ENCODE measurements at places on chromosomes 3 and 15.

GRCh38 chr15:22903961-22904534 is 65.6 kb downstream of the NIPA2 start:
- DNase-seq = no peak

DNA sequence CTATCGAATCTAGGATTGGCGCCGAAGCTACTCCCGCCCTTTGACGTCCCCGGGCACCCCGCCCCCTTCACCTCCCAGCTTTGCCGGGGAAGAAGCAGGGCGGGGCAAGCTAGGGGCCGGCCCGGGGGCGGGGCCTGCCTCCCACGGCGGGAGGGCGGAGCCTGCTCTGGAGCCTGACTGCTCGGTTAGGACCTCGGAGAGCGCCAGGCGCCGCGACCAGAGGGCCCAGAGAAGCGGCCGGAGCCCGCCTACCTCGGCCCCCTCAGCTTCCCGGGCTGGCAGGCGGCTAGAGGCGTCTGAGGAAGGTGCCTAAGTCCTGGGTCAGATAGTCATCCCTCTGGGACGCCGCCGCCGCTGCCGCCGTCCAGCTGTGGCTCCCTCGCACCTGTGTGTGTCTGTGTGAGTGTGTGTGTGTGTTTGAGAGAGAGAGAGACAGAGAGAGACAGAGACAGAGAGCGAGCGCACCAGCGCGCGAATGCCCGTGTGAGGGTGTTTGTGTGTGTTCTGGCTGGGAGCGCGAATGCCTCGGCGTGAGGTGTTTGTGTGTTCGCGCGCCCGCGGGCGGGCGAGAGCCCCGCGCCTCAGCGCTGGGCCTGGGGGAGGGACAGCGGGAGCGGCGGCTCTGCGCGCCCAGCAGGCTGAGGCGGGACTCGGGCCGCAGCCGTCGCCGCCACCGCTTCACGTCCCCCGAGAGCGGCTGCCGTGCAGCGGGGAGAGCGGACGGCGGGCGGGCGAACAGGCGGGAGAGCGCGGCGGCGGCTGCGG is at the start of gene STXBP5L:
Gene STXBP5L (plus strand): TSS at position 176 of the 765 bp plus-strand sequence. CDS start 1,374 bp downstream, outside the sequence.
- DNase-seq = peak; percentile 82

DNA sequence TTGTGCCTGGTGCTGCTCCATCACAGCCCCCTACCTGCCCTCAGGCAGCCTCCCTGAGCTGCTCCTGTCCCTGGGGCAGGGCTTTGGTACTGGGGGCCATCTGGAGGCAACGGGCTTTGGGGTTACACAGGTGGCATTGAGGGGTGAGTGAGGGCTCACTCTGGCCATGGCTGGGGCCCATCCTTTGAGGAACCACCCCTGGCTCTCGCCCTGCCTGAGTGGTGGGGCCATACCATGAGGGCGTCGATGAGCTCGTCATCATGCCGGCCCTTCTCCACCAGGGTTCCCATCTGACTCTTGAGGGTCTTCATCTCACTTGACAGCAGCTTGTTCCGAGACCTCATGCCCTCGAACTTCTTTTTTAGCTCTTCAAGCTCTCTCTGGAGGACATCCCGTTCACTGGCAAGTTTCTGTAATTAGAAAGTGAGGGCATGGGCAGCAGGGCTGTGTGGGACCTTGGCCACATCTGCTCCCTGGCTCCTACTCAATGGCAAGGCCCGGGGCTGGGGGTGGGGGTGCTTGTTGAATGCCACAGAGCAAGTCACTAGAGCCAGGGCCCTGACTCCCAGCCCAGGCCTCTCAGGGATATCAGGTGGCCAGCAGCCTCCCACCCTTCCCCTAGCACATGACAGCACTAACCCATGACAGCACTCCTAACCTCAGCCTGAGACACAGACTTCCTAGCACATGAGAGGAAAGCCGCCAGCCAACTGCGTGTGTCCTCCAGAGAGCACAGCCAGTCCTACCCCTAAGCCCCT is 33.5 kb downstream of the CCDC13 start:
- DNase-seq = no peak

DNA sequence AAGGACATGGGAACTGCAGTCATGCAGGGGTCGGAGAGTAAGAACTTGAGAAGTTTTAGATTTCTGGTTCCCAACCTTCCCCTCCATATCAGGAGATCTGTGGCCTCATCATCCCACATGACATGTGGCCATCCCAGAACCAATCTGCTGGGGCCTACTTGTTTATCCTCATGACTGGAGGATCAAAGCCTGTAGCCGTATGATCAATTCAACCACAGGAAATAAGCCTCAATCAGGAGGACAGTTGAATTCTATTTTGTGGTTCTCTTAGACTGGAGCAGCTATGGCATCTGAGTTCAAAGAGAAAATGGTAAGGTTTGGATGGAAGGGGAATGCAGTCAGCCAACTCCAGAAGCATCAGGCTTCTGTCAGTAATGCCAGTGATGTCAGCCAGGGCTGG is 57.2 kb downstream of the IL16 start:
- DNase-seq = no peak

DNA sequence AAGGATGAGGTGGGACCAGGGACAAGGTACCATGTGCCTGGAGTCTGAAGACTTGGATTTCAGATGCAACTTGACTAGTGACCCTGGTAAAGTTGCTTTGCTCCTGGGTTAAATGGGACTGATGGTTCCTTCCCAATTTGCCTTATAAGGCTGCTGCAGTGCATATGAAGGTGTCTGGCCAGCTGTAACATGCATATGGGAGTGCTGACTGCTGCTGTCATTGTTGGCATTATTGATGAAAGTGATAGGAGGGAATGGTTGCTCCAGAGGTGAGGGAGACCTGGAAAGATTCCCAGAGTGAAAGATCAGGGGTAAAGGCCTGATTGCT is 20.5 kb downstream of the CYP8B1 start:
- DNase-seq = no peak

DNA sequence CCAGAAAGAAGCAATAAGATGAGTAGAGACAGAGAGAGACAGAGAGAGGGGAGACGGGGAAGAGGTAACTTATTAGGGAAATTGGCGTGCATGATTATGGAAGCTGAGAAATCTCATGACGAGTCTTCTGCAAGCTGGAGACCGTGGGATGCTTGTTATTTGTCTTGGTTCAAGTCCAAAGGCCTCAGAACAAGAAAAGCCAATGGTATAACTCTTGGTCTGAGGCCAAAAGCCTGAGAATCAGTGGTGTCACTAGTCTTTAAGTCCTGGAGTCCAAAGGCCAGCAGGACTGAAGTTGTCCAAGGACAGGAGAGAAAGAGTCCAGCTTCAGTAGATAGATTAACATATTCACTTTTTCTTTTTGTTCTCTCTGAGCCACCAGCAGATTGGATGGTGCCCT is 613.6 kb downstream of the CADM2 start:
- no peak for DNase-seq

DNA sequence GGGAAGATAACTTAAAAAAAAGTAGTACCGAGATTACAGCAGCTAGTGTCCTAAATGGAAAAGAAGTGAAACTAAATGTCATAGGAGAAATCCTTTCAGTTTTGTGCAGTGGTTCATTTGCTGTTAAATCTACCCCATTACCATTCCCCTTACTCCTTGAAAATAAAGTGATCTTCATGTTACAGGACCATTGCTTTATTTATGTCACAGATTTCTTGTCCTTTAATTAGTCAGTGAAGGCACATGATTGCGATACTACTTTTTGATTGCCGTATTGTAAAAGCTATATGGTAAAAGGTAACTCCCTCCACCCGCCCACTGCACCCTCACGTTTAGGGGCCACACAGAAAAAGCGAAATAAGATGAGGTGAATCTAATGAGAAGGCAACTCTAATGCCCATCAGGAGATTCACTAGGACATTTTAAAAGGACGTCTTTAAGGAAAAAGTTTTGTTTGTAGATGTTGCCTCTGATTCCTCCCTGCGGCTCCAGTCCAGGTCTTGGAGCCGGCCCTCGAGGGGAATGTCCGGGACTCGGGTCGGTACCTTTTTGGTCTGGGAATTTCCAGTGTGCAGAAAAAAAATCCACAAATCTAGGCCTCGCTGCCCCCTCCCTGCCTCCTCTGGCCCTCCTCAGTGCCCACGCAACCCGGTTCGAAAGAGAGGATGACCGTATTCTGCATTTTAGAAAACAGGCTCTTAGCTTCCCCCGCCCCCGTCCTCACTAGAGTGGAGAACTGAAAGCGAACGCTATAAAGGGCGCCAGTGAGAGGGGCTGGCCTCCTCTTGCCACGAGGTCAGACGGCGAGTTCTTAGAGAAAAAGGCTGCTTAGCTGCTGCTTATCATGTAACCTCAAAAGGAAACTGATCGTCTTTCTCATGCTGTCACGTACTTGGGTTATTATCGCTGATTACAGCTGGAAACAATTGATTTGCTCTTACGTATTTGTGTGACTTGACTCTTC is 21.8 kb upstream of the NFKBIZ start:
- DNase-seq = peak; percentile 74

GRCh38 chr3:5238545-5238944 is 51.0 kb downstream of the EDEM1 start:
- DNase-seq = no peak

DNA sequence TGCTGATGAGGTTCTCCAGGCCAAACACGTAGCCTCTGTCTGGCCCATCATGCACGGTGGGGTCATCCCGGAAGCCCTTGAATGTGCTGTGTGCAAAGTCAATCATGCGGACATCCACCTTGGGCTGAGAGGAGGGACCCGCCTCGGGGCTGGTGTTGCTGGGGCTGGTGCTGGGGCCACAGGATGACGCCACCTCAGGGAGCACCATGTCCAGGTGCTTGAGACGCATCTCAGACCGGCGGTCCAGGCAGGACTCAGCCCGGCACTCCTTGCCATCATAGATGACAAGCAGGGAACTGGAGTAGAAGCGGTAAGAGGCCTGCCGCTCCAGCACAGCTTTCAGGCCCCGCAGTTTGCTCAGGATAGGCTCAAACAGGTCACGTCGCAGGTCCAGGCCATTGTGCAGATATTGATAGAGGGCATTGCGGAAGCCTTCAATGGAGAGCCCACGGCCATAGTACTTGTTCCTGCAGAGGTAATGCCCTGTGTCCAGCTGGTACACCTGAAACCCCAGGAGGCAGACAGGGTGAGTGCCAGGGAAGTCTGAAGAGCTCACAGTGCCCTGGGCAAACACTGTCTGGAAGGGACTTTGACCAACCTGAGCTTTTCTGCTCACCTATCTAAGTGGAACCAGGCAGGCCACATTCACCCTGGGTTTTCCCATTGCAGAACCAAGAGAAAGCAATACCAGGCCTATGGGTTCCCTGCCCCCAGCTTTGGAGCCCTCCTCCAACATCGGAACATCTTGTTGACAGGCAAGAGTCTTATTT is 3.6 kb upstream of the GMPPB start:
- no peak for DNase-seq

DNA sequence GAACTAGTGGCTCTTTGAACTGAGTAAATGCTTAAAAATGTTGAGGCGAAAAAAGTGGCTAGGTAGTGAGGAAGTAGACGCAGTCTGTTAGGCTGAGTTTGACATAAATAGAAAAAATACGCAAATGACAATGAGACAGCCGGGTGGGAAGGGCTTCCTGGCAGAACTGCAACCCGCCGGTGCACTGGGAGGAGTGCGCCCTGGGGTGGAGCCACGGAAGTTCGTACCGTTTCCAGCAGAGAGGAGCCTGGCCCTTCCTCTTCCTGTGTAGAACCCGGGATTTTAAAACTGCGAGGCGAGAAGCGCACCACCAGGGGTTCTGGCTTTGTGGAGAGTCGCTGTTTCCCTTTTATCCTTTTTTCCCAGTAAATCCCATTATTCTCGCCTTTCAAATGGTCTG is 602.6 kb downstream of the PYDC2 start:
- no peak for DNase-seq

Data from erythroblast (primary cell).